ENCODE measurements at places on chromosomes 7 and 10.

DNA sequence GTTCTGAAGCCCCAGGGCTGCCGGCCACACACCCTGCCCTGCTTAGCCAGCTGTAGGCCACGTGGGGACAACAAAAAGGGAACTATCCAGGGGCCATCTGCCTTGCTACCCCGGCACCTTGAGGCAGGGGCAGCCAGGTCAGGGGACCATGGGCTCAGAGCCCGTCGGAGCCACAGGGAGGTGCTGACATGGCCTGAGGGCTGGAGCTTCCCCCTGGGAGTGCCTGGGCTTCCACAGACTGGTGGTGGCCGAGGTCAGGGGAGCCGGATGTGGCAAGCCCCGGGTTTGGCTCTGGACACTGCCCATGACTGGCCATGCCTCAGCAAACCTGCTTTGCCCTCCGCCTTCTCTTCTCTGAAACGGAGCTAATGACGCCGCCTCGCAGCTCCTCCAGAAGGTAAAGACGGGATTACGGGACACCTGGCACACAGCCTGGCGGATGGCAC is 178.5 kb downstream of the EBF3 start:
- DNase-seq: no peak

DNA sequence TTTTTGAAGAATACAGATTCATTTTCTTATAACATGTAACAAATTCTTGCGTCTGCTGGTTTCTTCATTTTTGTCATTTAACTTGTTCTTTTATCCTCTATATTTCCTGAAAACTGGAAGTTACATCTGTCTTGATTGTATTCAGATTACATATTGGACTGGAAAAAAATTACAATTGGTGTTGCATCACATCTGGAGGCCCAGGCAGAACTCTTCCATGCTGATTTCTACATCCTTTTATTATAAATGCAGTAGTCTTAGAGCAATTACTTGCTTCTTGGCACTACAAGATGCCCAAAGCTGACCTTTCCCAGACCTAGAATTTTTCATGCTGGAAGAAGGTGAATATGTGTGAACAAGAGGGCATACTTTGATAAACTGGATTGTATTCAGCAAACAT is 460.9 kb upstream of the CNTNAP2 start:
- DNase-seq: no peak

- no peak for DNase-seq
Observed at GRCh38 chr7:24574386-24574785, 1.1 kb downstream of the PALS2 start.

DNA sequence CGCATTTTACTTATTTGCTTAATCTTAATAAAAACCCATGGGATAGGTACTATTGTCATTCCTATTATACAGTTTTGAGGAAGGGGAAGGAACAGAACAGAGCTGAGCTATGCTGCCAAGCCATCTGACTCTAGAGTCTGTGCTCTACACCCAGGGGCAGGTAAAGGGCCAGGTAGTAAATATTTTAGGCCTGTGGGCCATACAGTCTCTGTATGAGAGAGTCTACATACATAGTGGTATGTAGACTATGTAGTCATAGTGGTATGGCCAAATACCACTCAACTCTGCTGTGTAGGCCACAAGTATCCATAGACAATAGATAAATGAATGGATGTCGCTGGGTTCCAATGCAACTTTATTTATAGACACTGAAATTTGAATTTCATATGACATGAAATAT is 3.4 kb upstream of the SRI start:
- no peak for DNase-seq

- no peak for DNase-seq
Observed at GRCh38 chr7:107446531-107446930, 23.3 kb upstream of the GPR22 start.

DNA sequence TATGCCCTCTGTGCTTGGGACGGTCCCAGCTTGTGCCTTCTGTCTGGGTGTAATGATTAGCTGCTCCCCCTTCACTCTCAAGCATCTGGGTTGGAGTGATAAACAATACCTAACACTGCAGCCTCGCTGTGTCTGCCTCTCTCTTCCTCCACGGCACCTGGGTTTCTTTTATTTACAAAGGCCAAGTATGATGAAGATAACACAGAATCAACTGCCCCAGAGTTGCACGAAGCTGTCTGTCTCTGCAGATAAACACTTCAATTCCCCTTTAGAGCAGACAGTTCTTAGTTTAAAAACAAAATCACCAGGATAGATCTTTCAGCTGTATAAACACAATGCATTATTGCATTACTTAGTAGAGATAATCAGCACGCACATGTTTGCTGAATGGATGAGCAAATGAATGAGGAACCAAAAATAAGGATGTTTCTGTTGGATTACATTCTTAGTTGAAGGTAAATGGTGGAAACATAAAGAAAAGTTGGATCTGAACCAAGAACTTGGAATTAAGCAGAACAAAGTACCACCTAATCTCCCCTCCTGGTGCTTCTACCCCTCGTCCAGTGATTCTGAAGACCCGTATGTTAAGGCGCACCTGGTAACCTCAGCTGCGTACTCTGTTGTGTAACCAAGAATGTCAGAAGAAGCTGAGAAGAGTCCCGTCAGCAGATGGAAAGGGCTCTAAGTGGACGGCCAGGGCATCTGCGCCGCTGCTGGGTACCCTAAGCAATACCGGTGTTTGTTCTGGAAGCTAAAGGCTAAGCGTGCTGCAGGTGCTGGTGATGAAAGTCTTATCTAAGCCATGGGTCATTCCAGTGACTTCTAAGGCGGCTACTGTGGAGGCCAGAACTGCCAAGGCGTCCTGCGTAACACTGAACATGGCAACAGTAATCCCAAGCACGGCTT is 26.6 kb downstream of the INSIG1 start:
- no peak for DNase-seq

GRCh38 chr10:101828766-101829551 is 10.7 kb upstream of the OGA start:
- peak; percentile 21 for DNase-seq

GRCh38 chr7:44163591-44163990 is 22.5 kb upstream of the MYL7 start:
- DNase-seq: no peak

DNA sequence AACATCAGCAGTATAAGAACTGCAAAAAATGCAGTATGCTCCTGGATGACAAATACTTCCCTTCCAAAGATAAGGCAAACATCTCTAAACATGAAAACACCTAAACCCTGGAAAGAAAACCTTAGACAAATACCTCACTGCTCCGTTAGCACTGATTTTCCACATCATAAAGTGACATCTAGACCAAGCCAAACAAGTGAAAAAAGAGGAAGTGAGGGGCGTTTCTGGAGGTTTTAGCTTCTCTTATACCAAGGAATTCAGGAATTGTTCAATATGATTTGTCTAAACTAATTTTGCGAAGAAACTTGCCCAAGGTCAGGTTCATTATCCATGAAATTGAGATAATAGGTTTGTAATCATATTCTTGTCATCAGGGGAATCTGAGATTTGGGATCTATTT is 279.7 kb downstream of the ADRA2A start:
- DNase-seq: no peak

DNA sequence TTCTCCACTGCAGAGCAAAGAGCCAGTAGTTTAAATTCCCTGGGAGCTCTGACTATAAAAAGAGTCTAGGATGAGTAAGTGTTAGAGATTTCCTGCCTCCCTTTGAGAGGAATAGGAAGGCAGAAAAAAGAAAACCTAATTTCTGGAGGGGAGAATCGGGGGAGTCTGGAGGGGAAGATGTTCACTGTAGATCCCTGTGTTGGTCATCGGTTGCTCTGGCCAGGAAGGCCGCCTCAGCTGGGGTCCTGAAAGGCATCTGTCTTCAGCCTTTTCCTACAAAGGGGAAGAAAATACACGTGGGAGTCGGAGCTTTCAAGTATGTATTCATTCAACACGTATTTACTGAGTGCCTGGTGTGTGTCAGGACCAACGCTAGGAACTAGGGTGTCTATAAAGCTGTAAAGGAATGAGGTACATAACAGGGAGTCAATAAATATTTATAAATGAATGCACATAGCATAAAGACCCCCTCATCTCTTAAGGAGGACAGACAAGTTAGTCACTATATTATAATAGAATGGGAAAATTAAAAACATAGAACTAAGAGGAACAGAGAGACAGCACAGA is 101.1 kb downstream of the ICA1 start:
- peak; percentile 29 for DNase-seq

DNA sequence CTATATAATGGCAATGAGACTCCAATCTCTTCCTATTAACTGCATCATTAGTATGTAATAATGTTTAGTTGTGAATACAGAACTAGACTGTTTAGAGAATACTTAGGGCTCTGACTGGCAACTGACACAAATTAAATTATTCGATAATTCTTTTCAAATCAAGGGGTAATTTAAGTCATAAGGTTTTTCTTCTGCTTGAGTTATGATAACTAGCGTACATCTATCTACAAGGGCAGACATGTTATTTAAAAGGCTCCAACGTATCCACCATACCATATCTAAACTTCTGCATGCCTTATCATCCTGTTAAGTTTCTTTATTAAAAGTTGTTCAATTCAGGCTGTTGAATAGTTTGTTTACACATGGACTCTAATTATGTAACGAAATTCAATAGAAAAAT is 11.2 kb downstream of the SEMA3C start:
- no peak for DNase-seq

- DNase-seq: no peak
Observed at GRCh38 chr10:34850036-34850435, 34.9 kb upstream of the PARD3 start.

- no peak for DNase-seq
Observed at GRCh38 chr10:48813291-48813690, 126.3 kb downstream of the LRRC18 start.

- peak; percentile 45 for DNase-seq
Observed at GRCh38 chr10:16891375-16892313, 74.4 kb upstream of the RSU1 start.

- DNase-seq: peak; percentile 52
Observed at GRCh38 chr7:55365205-55365674, at the start of gene LANCL2. TSS of gene LANCL2 (plus strand) at chr7:55365337. CDS start at chr7:55366026, 689 bp downstream.

DNA sequence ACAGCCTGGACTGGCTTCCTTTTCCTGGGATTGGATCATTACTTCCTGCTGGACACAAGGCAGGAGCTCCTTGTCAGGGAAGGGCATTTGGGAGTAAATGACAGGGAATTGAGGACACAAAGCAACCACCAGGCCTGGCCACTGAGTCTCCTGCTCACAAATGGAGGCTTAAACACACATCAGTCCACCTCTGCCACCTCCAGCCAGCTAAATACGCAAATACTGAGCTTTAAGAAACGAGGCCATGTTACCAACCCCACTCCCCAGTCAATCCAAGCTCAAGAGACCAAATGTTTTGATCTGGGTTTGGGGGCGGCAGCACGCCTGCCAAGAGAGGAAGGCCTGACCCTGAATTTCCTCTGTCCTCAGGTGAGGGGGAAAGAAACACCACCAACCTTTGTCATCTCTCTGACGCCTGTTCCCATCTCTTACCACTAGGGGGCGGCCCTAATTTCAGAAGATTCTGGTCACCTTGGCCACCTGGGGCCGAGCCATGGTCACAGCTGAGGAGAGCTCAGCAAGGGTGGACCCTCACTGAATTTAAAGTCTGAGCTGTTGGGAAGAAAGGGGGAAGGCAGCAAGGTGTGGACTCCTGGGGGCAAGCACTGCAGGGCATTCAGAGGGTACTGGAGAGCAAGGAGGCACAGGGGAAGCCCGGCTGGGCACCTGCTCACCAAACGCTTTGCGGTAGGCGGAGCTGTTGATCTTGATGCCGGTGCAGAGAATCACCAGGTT is 16.5 kb downstream of the AIFM2 start:
- no peak for DNase-seq

DNA sequence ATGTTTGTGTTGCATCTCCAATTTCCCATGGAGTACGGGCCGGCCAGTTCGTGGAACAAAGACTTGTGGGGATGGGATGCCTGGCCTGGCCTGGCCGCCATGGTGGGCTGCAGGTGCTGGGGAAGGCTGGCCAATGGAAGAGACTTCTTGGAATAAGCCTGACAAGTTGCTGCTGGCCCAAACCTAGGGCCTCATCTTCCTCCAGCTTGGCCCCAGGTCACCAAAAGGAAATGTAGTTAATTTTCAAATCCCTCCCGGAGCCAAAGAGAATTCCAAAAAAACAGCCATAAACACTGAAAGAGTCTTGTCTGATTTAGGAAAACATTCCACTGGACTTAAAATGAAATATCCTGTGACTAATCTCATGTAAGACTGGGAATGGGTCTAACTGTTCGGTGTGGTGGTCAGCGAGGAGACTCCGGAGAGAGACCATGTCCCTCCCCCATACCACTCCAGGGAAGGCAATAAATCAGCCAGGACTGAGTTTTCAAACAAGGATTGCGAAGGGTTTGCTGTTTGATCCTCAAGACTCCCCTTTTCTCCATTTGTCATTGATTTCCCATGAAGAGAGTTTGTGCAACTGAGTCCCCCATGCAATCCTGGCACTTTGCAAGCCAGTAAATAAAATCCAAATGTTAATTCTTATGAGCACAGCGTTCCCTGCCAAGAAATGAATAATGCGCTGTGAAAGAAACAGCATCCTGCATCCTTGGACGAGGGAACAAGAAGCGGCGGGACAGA is 128.7 kb upstream of the HABP2 start:
- DNase-seq: no peak

- DNase-seq: no peak
Observed at GRCh38 chr10:4655879-4656278, 170.1 kb upstream of the AKR1E2 start.

- DNase-seq: no peak
Observed at GRCh38 chr7:1651031-1651446, 19.0 kb upstream of the ELFN1 start.

DNA sequence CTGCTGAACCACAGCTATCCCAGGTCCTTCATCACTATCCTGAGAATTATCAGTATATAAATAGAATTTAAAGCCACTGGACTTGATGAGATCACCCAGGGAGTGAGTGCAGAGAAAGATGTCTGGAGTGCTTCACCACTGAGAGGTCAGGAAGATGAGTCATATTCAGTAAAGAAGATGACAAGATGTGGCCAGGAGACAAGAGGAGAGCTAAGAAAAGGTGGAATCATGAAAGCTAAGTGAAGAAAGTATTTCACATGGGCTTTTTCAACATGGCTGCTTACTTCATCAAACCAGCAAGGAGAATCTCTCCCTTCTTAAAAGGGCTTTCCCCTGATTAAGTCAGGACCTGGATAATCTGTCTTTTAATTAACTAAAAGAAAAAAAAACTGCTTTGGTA is 9.1 kb upstream of the PRKAR2B start:
- no peak for DNase-seq

- no peak for DNase-seq
Observed at GRCh38 chr7:155680864-155681263, 36.4 kb downstream of the RBM33 start.

GRCh38 chr10:30396698-30397097 is 37.3 kb upstream of the MAP3K8 start:
- DNase-seq: no peak

- DNase-seq: no peak
Observed at GRCh38 chr10:61899069-61899531, 2.4 kb upstream of the ARID5B start.

GRCh38 chr10:14556285-14556956 is 218.3 kb downstream of the FAM107B start:
- no peak for DNase-seq
